CD8-positive, alpha-beta T cell (primary cell): ENCODE measurements at places on chromosomes 12 and 14. TPM values are rescaled to one million over a fixed set of nuclear protein-coding genes. Genes with fewer than 3 reads are reported as not detected.

DNA sequence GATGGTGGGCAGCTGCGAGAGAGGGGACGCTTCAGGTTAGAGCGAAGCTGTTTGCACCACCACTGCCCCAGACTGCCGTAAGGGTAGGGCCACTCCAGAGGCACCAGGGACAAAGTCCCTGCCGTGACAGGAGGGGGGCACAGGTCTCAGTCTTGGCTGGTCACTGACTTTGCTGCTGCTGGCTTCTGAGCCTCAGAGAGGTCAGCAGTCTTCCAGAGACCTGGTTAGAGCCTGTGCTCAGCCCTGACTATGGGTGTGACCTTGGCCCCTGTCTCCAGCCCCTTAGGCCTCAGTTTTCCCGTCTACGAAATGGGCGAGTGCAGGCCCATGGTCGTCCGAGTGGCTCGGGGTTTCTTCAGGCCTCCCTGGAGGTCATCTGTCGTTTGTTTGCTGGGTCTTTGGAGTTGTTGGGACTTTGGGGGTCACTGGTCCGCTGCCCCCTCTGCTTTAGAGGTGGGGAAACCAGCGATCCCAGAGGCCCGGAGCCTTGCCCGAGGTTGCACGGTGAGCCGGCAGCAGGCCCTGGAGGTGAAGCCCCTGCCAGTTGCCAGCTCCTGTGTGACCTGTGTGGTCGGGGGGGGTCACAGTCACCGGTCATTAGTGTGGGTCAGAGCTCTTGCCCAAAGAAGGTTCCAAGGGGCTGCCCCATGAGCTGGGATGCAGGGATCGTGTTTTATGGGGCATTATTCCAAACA lies 15.3 kb downstream of the MEG3 start:
- no peak for DNase-seq

The CBLN3 gene
- 1.6 TPM for total RNA-seq

DNA sequence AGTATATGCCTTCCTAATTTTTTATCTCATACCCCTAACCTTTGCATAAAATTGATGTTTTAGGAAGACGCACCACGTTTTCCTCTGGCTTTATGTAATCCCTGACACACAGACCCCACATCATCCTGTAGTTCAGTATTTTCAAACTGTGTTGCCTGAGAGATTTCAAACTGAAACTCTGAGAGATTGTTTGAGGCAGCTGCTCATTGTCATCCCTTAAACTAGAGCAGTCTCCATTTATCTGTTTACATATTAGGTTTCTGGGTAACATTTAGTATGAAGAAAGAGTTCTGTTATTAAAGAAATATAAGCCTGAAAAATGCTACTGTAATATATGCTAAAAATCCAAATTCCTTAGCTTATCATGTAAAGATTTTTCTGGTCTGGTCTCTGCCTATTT lies 24.3 kb downstream of the MNAT1 start:
- DNase-seq: no peak

- no peak for DNase-seq
Observed at GRCh38 chr12:65944637-65945036, 120.4 kb downstream of the HMGA2 start.

The COX8C gene
- total RNA-seq: not detected

DNA sequence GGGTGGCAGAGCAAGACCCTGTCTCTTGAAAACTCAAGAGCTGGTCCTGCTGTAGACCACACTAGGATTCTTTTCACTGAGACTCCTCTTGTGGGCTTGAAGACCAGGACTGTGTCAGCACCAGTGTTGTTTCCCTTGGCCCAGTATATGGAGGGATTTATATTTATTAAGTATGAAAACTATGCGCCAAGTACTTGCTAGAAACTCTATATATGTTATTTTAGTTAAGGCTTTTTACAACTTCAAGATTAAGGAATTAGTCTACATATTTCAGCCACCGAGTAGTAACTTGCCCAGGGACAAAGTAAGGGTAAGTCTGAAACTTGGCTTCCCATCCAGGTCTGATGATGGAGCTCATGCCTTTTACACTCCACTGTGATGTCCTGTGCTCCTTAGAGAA lies 488.4 kb downstream of the PCNX1 start:
- no peak for DNase-seq

- DNase-seq: no peak
Observed at GRCh38 chr12:44859998-44860689, 16.0 kb downstream of the NELL2 start.

DNA sequence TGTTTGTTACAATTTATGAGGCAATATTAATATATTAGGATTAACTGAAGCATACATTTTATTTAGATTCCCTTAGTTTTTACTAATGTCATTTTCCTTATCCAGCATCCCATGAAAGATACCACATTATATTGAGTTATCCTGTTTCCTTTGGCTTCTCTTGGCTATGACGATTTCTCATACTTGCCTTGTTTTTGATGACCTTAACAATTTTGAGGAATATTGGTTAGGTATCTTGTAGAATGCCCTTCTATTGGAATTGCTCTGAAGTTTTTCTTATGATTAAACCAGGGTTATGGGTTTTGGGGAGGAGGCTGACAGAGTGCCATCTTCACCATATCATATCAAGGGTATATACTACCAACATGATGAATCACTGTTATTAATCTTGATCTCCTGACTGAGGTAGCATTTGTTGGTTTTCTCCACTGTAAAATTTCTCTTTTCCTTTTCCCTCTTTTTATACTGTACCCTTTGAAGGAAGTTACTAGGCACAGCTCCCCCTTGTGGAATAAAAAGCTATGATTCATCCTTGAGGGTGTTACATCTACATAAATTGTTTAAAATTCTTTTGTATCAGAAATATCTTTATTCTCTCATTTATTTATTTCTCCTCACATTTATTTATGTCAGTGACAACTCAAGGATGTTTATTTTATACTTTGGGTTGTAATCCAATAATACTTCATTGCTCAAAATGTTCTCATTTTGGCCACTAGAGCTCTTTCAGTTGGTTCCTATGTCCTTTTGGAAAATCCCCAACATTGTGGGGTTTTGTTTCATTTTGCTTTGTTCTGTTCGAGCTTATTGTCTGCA lies 239.0 kb downstream of the SLC16A7 start:
- DNase-seq: no peak

The KRT73 gene
- total RNA-seq: 7.8 TPM

The HRK gene
- 0.05 TPM for total RNA-seq

The FOXG1 gene
- total RNA-seq: not detected

GRCh38 chr14:100312877-100313400 lies 6.7 kb upstream of the SLC25A29 start:
- no peak for DNase-seq

GRCh38 chr12:49365542-49365941 lies 1.7 kb upstream of the SPATS2 start:
- no peak for DNase-seq

The HCAR3 gene
- total RNA-seq: not detected

DNA sequence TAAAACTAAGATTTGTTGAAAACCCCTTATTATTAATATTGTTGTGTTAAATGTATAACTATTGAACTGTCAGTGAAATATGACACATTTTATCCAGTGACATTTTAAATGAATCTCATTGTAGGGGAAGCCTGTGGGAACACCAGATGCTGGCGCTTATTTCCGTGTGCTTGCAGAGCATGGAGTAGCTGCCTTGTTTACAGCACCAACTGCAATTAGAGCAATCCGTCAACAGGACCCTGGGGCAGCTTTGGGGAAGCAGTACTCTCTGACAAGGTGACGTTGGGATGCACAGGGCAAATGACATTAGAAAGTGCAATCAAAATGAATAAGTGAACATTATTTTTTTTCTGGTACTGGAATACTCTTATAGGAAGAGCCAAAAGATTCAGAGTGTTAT lies 96.8 kb downstream of the ACSS3 start:
- DNase-seq: no peak

DNA sequence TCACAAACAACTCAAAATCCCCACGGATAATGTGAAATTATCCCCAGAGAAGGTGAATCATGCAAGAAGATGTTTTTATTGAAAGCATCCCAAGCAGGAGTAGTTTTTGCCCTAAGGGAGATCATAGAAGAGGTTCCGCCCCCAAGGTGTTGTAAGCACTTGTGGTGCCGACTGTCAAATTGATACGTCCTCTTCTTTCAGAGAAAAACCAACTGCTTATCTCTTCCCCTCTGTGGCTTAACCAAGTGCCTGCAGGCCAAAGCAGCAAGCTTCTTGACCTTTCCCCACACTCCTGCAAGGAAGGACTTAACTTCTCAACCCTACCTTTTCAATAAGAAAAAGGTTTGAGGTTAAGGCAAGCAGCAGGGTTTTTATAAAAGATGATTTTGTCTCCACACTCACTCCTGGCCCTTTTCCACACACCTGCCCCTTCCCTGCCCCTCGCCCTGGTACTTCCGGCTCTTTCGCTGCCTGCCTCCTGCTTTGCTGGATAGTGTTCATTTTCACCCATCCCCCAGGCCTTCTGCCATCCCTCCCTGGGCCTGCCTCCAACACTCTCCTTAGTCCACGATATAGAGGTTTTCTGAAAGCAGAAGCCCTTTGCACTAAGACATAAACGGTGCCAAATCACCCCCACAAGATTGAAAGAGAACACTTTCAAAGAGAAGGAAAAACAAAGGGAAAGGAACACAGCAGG lies 114.5 kb downstream of the EGLN3 start:
- no peak for DNase-seq

The TBX5 gene
- total RNA-seq: not detected

The C3AR1 gene
- total RNA-seq: 2.8 TPM

- no peak for DNase-seq
Observed at GRCh38 chr12:77368379-77368778, 303.0 kb upstream of the E2F7 start.

- no peak for DNase-seq
Observed at GRCh38 chr12:47835831-47836155, 16.1 kb upstream of the HDAC7 start.

GRCh38 chr14:80313806-80314205 lies 102.5 kb upstream of the DIO2 start:
- no peak for DNase-seq

The SLC7A8 gene
- total RNA-seq: 3.7 TPM

DNA sequence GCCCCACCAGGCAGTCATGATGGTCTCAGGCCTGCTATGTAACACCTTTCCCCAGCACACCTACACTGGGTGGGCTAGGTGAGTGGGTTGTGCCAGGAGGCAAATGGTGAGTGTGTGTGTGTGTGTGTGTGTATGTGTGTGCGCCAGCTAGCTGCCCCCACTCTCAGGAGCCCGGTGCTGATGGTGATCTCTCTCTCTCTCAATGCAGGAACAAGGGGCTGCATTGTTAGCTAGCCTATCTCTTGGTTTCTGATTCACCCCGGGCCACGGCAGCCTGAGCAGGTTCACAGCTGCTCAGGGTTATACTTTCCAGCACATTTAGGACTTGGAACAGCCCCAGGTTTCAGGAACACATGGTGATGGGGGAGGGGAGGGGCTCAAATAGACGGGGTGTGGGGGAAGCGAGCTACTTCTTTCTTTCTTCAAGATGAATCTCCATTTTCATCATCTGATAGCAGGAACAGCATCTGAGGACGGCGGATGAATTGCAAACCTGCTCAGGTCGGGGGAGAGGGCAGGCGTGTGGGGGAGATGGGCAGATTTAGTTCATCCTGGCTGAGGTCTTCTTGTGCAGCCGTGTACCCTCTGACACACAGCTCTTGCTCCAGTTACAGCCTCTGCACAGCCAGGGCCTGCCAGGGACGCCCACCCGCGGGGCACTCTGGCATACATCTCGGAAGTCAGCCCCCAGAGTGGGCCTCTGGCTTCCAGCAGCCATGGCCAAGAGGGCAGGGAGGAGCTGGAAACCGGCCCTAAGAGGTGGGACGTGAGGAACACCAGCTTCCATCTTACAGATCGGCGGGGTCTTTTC lies 137.6 kb downstream of the ZFP36L1 start:
- DNase-seq: no peak

The BTG1 gene
- total RNA-seq: 1,850 TPM

GRCh38 chr14:104588066-104588857 lies 8.7 kb downstream of the C14orf180 start:
- no peak for DNase-seq

GRCh38 chr12:93759512-93760081 lies 82.4 kb downstream of the CRADD start:
- no peak for DNase-seq

GRCh38 chr14:65853407-65853955 lies 441.0 kb downstream of the FUT8 start:
- DNase-seq: no peak

GRCh38 chr14:97366400-97366799 lies 569.2 kb downstream of the VRK1 start:
- DNase-seq: no peak

DNA sequence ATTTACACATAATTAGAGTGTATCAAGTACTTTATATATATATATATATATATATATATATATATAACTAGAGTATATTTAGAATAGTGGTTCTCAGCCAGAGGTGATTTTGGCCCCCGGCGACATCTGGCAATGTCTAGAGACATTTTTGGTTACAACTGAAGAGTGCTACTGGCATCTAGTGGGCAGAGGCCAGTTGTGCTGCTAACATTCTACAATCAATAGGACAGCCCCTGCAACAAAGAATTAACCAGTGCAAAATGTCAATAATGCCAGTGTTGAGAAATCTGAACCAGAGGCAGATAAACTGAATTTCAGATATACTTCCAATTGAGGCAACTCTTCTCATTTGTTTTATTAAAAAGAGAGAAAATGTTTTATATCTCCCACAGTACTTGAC lies 8.9 kb downstream of the GTF2A1 start:
- DNase-seq: no peak
